ENCODE measurements at places on chromosomes 13 and 19. TPM values are rescaled to one million over a fixed set of nuclear protein-coding genes. Genes with fewer than 3 reads are reported as not detected.

SIGLEC8 gene
- 1.8 TPM for total RNA-seq

ERICH4 gene
- total RNA-seq: not detected

CASP14 gene
- total RNA-seq: 0.16 TPM

LILRA2 gene
- 4.2 TPM for total RNA-seq

RNF113B gene
- not detected for total RNA-seq

DNA sequence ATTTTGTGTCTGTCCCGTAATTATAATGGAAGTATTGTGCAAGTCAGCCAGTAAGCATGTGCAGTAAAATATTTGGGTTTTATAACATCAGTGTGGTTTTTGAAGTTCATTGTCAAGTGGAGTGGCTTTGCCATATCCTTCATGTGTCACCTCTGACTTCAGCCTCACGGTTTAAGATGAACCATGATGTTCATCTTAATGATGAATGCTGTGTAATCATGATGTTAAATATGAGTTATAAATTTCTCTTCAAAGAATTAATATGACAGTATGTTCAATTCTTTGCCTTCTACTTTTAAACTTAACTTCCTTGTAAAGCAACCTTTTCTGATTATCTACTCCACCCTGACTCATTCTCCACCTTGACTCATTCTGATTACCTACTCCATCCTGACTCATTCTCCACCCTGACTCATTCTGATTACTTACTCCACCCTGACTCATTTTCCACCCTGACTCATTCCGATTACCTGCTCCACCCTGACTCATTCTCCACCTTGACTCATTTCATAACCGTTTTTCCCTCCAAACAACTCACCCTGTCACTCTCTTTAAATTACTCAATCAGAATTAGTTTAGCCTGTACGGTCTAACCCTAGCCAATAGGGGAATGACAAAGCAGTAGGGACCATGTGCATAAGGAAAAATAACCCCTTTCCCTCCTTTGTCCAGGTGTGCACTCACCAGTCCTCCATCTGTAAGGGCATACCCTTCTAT is 50.3 kb upstream of the ANKRD10 start:
- no peak for DNase-seq
- H3K4me3 ChIP-seq: no peak overlapping the region
- no peaks in the 10 kb centered on the region for H3K36me3 ChIP-seq
- no peak overlapping the region for H3K27ac ChIP-seq
- H3K27me3 ChIP-seq: no peaks in the 10 kb centered on the region
- H3K4me1 ChIP-seq: no peaks in the 10 kb centered on the region

DNA sequence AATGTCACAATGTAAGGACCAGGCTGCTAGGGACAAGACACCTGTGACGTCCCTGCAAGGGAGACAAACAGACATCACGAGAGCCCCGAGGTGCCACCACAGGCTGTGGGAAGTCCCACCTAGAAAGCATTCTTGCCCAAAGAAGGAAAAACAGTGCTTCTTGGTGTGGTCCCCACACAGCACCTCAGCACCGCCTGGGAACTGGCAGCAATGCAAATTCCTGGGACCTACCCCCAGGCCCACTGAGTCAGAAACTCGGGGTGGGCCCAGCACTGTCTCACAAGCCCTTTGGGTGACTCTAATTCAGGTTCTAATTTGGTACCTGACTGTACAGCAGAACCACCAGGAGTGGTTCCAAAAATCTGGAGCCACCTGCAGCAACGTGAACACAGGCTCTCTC is 13.8 kb upstream of the CCNP start:
- H3K4me1 ChIP-seq: no peaks in the 10 kb centered on the region
- H3K4me3 ChIP-seq: no peak overlapping the region
- peaks cover 4% of the 10 kb centered on the region for H3K36me3 ChIP-seq
- H3K27ac ChIP-seq: no peak overlapping the region
- DNase-seq: no peak

- no peak for DNase-seq
- no peaks in the 10 kb centered on the region for H3K36me3 ChIP-seq
- no peak overlapping the region for H3K27ac ChIP-seq
- H3K27me3 ChIP-seq: no peaks in the 10 kb centered on the region
- H3K4me1 ChIP-seq: no peaks in the 10 kb centered on the region
Measured at GRCh38 chr13:46948338-46948737, 51.5 kb upstream of the HTR2A start.

DNA sequence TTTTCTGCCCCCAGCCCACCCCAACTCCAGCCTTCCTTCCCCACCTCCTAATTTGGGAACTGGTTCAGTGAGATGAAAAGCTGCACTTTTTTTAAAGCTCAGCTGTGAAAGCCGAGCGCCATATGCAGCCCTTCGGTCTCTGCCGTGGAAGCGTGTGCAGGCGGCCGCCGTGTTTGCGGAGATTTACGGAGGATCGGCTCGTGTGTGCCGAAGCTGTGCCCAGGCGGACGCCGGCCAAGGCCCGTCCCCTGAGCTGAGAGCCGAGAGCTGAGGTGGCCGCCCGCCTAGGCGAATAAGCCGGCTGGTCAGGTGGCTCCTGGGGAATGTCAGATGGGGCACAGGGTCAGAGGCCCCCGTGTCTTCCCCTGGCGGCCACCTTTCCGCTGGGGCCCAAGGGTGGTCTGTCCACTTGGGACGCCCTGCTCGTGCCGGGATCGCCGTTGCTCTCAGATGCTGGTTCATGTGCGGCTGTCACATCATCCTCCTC is 78.7 kb downstream of the ZNF536 start:
- no peak overlapping the region for H3K4me3 ChIP-seq
- H3K36me3 ChIP-seq: no peaks in the 10 kb centered on the region
- DNase-seq: no peak
- peaks cover 6% of the 10 kb centered on the region for H3K4me1 ChIP-seq

DNA sequence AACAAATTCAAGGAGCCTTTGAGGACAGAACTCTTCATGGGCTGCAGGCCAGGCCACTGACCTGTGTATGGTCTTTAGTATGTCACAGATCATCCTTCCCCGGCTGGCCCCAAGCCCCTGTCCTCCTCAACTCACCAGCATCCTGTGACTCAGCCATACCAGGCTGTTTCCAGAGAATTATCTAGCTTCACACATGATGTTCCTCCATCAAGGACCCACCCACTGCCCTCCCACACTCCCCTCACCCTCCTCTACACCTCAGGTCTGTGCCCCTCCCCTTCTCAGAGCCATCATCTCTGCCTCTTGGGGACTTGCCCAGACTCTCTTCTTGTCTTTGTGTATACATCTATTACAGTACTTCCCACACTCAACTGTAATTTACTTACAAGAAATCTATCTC is 14.7 kb downstream of the DCT start:
- no peak overlapping the region for H3K4me3 ChIP-seq
- H3K27ac ChIP-seq: no peak overlapping the region
- H3K4me1 ChIP-seq: no peaks in the 10 kb centered on the region
- no peaks in the 10 kb centered on the region for H3K36me3 ChIP-seq
- H3K27me3 ChIP-seq: no peaks in the 10 kb centered on the region

DNA sequence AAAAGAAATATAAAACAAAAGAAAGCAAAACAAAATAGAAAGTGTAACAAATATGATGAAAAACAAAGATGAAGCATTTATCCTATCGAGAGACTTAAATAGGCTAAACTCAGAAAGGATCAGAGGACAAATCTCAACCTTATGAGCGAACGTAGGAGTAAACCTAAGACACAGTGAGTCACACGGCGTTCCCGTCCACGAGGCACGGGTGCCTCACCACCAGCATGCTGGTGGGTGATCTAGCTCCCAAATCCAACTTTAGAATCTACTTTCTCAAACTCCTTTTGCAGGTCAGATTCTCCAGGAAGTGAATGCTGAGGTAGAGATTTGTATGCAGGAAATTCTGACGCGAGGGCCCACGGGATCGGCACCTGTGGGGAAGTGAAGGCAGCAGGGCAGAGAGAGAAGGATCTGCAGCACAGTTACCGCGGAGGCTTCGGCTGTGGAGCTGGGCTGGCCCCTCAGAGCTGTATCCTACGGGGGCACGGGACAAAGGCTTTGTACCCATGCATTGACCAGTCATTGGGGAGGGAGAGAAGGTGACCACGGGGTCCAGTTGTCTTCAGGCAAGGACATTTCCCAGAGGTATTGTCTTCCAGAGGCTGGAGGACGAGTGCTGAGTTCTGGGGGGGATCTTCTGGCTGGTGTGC is 7.5 kb upstream of the MIER2 start:
- no peaks in the 10 kb centered on the region for H3K4me1 ChIP-seq
- DNase-seq: no peak
- H3K27ac ChIP-seq: no peak overlapping the region
- no peak overlapping the region for H3K4me3 ChIP-seq
- H3K36me3 ChIP-seq: no peaks in the 10 kb centered on the region
- H3K27me3 ChIP-seq: no peaks in the 10 kb centered on the region

DNA sequence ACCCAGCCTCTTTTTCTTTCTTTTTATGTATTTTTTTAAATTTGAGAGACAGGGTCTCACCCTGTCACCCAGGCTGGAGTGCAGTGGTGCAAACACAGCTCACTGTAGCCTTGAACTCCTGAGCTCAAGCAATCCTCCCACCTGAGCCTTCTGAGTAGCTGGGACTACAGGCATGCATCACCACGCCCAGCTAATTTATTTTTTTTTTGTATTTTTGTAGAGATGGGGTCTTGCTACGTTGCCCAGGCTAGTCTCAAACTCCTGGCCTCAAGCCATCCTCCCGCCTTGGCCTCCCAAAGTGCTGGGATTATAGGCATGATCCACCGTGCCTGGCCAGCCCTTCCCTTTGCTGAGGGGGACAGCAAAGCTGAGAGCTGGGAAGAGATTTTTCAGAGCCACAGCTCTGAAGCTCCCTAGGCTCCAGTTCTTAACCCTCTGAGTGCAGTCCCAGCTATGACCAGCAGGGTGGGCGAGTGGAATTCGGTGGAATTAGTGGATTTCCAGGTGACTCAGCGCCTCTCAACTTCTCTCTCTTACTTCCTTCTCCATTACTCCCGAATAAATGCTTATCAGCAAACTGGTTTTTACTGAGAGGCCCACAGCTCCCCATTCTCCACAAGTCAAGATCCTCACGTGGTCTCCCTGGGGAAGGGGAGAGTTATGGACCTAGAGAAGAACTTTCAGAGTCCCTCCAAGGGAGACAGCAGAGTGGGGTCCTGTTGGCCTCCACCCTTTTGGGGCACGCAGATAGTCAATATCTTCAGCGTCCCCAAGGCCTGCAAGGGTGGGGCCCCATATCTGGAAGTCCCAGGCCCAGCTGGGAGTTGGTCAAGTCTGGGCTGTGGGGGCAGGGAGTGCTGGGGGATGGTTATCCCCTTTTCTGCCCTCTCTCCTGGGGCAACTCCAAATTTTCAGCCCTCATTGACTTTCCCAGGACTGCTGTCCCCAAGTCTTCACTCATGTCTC is 1.2 kb downstream of the BLVRB start:
- H3K4me3 ChIP-seq: no peak overlapping the region
- DNase-seq: peak; percentile 88
- peaks cover 4% of the 10 kb centered on the region for H3K4me1 ChIP-seq
- no peaks in the 10 kb centered on the region for H3K36me3 ChIP-seq
- peak overlapping the region; percentile 91 for H3K27ac ChIP-seq

- no peaks in the 10 kb centered on the region for H3K36me3 ChIP-seq
- H3K27ac ChIP-seq: no peak overlapping the region
- H3K4me1 ChIP-seq: no peaks in the 10 kb centered on the region
- no peak for DNase-seq
- peak overlapping the region; percentile 83 for H3K4me3 ChIP-seq
Measured at GRCh38 chr13:34941436-34941834, 635 bp upstream of the NBEA start.

DNA sequence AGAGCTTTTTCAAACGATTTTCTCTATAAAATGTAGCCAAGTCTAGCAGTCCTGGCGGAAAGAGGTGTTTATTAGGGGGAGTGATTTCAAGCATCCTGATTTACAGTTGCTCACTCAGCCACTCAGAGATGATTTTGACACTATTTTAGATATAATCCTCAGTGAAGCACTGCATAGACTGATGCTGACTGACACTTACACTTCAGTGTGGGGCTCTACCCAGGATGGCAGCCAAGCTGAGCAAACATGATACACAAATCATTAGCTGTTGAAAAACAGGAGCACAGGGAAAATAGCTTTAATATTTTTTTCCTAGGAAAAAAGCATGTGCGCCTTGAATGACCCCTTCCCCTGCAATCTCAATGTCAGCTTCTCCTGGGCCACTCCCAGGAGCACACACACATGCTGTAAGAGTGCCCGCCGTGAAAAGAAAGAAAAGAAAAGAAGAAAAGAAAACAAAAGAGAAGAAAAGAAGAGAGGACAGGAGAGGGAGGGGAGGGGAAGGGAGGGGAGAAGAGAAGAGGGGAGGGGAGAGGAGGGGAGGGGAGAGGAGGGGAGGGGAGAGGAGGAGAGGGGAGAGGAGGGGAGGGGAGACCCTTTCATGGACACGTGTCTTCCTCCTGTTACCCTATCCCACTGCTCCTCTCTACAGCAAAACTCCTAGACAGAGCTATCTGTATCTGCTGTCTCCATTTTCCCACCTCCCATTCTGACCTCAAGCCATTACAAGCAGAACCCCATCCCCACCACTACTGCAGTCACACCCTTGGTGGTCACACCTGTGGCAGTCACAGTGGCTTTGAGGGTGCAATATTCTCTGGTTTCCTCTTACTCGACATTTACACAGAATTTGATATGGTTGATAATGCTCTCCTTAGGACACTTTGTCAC is 36.4 kb downstream of the RCBTB2 start:
- no peak overlapping the region for H3K4me3 ChIP-seq
- H3K36me3 ChIP-seq: no peaks in the 10 kb centered on the region
- H3K27ac ChIP-seq: no peak overlapping the region

- no peaks in the 10 kb centered on the region for H3K4me1 ChIP-seq
- H3K27me3 ChIP-seq: no peaks in the 10 kb centered on the region
- no peak overlapping the region for H3K27ac ChIP-seq
Measured at GRCh38 chr13:61777899-61778298, 362.2 kb upstream of the PCDH20 start.

- no peaks in the 10 kb centered on the region for H3K36me3 ChIP-seq
- H3K27me3 ChIP-seq: no peaks in the 10 kb centered on the region
- no peaks in the 10 kb centered on the region for H3K4me1 ChIP-seq
- H3K4me3 ChIP-seq: no peak overlapping the region
- no peak overlapping the region for H3K27ac ChIP-seq
Measured at GRCh38 chr13:27504868-27505194, 54.5 kb upstream of the MTIF3 start.

DNA sequence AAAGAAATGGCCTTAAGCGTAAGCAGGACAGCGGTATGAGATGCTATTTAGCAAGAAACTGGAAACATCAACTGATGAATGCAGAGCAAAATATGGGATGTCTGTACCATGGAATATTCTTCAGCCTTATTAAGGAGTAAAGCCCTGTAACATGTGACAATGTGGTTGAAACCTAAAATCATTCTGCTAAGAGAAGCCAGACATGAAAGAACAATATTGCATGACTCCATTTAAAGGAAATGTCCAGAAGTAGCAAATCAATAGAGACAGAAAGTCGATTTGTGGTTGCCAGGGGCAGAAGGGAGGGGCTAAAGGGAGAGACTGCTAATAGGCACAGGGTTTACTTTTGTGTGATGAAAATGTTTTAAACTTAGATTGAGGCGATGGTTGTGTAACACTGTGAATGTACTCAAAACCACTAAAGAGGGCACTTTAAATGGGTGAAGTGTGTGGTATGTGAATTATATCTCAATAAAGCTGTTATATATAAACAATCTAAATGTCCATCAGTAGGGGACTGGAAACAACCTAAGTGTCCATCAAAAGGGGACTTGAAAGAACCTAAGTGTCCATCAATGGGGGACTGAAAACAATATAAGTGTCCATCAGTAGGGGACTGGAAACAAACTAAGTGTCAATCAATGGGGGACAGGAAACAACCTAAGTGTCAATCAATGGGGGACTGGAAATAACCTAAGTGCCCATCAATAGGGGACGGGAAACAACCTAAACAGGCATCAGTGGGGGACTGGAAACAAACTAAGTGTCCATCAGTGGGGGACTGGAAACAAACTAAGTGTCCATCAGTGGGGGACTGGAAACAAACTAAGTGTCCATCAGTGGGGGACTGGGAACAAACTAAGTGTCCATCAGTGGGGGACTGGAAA is 45.4 kb downstream of the CCL25 start:
- no peaks in the 10 kb centered on the region for H3K27me3 ChIP-seq
- DNase-seq: no peak
- H3K27ac ChIP-seq: no peak overlapping the region
- H3K4me1 ChIP-seq: no peaks in the 10 kb centered on the region

Measured in kidney (tissue), 22 donors.